ENCODE measurements at places on chromosomes 6 and 20. TPM values are rescaled to one million over a fixed set of nuclear protein-coding genes. Genes with fewer than 3 reads are reported as not detected.

DNA sequence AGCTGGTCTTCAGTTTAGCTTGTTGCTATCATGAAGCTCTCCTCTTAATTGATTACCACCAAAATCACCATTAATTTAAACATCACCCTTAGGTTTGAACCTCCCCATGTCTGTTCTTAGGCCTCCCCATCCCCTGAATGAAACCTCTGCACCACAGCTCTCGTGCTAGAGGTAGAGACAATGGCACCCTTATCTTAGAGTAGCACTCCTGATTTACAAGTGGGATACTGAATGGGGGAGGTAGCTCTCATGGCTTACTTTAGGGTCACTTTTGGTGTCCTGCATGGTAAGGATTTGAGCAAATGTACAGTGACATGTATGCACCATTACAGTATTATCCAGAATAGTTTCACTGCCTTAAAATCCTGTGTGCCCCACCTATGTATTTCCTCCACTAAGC is 115.6 kb upstream of the ADTRP start:
- no peak for DNase-seq

DNA sequence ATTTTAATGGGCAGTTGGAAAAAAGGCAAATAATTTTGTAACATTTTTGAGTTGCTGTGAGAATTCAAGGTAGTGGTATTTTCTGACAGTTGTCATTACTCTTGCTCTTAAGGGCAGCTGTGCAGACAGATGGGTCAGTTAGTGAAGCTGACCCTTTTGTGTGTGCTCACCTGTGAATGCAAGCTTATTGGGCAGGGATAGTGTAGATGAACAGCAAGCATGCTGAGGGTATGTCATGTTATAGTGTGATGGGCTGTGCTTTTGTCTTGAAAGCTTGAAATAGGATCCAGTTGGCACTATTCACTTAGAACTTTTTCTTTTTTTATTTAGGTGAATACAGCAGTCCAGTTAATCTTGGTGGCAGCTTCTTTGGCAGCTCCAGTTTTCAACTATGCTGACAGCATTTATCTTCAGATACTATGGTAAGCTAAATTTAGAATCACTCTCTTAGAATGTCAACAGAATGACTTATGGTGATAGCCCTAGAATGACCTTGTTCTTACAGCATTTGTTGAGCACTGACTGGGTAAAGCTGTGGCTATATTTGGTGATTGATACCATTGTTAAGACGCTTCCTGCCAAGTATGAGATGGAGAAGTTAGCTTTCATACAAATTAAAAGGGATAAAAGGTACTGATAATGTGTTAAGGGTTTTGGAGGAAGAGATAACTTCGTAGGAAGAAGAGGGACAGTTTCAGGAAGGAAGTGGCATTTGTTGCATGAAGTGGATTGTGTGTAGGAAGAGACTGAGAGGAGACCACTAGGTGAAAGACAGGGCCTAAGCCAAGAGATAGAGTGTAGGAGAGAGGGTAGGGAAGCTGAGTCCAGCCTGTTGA is 19.5 kb downstream of the LRRN4 start:
- DNase-seq: no peak

The NKX2-2 gene
- not detected for total RNA-seq

GRCh38 chr6:74507649-74508048 is 698.2 kb downstream of the COL12A1 start:
- peak; percentile 81 for DNase-seq

The BMP7 gene
- total RNA-seq: not detected

DNA sequence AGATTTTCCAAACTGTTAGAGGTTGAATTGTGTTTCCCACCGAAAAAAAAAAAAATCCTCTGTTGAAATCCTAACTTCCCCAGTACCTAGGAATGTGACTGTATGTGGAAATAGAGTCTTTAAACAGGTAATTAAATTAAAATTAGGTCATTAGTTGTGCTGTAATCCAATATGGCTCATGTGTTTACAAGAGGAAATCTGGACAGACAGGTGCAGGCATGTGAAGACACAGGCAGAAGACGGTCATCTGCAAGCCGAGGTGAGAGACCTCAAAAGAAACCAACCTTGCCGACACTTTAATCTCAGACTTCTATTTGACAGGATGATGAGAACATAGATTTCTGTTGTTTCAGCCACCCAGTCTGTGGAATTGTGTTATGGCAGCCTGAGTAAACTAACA is 28.6 kb upstream of the EZR start:
- no peak for DNase-seq

The C2 gene
- total RNA-seq: 0.86 TPM

- no peak for DNase-seq
Observed at GRCh38 chr6:52330470-52330869, 31.5 kb upstream of the PAQR8 start.

The GTSF1L gene
- not detected for total RNA-seq

- DNase-seq: no peak
Observed at GRCh38 chr20:19451231-19451922, 238.9 kb downstream of the SLC24A3 start.

The NSFL1C gene
- total RNA-seq: 29.6 TPM

The ADGRF5 gene
- total RNA-seq: not detected

The PTPN1 gene
- 57.1 TPM for total RNA-seq

The OR2B2 gene
- total RNA-seq: not detected

DNA sequence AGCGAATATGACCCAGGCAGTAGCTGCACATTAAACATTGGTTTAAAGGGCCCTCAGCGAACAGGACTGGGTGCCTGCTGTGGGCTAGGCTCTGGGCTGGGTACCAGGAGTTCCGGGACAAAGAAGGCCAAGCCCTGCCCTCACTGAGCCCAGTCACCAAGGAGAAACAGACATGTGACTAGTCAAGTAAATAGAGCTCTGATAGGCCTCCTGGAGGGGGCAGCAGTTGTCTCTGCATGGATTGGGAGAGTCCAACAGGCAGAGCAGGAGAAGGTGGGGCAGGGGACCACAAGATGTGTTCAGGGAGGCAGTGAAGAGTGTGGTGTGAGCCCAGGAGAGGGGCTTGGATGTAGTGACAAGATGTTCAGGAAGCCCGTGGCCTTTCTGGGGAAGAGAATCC is 3.1 kb downstream of the HM13 start:
- DNase-seq: peak; percentile 80

DNA sequence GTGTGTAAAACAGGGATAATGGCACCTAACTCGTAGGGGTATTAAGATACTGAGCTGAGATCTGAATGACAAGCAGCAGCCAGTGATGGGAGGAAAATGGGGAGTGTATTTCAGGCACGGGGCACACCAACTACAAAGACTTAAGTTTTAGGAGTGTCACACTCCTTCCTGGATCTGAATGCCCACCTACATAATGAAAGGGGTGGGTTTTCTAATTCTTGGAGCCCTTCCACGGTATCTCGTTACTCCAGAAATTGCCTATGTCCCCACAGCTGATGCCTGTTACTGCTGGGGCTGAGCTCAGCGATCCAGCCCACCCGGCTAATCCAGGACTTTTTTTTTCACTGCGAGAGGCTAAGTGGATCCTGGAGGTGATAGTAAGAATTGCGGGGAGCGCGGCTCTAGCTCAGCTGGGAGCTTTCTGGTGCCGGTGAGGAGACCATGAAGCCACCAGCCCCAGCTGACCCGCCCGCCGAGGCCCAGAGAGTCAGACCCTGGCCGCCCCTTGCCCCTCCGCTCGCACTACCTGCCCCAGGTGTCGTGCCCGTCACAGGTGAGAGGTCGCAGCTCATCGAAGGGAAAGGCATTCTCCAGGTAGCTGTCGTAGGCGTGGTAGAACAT is 727 bp downstream of the EDEM2 start:
- peak; percentile 28 for DNase-seq

DNA sequence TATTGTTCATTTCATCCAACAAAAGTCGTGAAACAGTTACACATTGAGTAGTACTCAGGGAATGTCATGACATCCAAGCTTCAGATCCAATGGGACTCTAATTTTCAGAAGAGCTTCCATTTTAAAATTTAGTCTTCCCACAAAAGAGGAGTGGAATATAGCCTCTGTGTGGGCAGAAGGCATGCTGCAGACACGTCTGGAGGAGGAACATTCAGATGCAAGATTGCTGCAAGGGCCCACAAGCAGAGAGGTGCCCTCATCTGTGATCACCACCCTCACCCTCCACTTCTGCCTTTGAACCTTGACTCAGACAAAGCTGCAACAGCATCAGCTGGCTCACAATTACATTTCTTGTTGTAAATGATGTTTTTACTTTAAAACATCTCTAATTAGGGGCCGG is 29.9 kb downstream of the NRN1 start:
- DNase-seq: no peak

DNA sequence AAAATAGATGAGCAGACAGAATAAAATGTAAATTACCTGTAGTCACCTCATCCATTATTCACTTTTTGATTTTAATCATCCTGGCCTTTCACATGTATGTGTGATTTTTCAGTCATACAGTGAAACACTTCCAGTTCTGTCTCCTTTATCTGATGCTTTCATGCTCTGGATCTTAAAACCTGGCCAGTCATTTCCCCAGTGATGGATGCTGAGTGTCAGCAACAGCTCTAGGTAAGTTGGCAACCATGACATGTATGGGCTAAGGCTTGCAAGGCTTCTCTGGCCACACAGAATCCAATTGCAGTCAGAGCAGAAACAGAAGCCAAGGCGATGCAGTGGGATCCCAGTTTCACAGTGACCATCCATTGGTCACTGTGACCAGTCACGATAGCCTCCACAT is 35.8 kb downstream of the FBXO9 start:
- no peak for DNase-seq

The C6orf52 gene
- total RNA-seq: not detected

GRCh38 chr6:83125425-83125824 is 58.0 kb downstream of the DOP1A start:
- no peak for DNase-seq

DNA sequence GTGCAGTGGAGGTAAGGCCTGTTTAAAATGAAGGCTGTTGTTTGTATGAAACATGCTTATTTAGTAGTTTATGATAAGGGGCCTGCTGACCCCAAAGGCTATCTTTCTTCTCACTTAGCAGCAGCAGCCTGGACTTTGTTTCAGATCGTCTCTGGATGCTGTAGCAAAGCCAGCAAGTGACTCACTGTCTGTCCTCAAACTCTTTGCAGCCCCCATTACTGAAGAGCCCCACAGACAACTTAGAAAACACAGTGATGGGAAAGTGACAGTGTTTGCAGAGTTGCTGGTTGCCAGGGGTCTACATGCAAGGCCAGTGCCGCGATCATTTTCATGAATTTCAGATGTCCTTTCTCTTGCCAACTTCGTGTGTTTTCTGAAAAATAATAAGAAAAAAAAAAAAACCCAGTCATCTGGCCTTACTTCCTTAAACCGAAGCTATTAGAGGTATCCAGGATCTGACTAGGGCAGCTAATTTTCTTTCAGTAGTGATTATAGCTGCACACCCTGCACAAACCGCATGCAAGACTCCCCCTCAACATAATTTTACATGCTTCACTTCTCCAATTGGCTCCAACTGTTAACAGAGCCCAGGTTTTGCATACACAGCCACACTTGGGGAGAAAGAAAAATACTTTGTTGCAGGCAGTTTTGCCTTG is 11.6 kb upstream of the F13A1 start:
- no peak for DNase-seq

GRCh38 chr20:8457978-8458377 is 325.9 kb downstream of the PLCB1 start:
- no peak for DNase-seq
